Dermis blood vessel endothelial cell (primary cell): ENCODE measurements at places on chromosomes 13 and 19. TPM values are rescaled to one million over a fixed set of nuclear protein-coding genes. Genes with fewer than 3 reads are reported as not detected.

GRCh38 chr13:52980695-52981094, 47.9 kb upstream of the OLFM4 start:
- DNase-seq = no peak

DNA sequence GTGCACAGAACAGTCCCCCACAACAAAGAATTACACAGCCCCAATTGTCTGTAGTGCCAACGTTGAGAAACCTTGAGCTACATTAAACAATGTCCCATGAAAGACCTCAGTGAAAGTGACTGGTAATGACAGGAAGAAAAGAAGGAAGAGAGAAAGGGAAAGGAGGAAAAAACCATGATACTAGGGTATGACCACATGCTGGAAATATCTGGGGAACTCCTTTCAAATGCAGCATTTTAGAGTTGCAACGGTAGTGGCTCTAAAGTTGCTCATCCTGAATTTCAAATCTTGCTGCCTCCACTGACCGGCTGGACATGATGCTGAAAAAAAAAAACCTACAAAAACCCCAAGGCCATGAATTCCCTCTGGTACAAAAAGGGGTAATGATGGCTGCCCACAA, 26.5 kb downstream of the FPR3 start:
- DNase-seq = no peak

DNA sequence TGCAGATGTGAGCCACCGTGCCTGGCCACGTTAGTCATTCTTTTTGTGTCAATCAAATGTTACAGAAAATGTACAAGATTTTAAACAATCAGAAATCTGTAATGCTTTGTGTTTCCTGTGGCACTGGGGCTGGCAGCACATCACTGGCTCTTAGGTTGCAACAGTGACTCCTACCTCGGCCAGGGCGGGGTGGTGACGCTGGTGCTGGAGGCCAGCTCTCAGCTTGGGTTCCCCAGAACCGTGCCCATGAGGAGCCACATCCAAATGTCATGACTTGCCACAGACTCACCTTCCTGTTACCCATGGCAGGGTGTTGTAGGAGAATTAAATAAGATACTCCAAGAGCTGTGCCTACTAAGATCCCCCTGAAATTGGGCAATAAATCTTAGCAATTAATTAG, 161.7 kb downstream of the TEX29 start:
- no peak for DNase-seq

DNA sequence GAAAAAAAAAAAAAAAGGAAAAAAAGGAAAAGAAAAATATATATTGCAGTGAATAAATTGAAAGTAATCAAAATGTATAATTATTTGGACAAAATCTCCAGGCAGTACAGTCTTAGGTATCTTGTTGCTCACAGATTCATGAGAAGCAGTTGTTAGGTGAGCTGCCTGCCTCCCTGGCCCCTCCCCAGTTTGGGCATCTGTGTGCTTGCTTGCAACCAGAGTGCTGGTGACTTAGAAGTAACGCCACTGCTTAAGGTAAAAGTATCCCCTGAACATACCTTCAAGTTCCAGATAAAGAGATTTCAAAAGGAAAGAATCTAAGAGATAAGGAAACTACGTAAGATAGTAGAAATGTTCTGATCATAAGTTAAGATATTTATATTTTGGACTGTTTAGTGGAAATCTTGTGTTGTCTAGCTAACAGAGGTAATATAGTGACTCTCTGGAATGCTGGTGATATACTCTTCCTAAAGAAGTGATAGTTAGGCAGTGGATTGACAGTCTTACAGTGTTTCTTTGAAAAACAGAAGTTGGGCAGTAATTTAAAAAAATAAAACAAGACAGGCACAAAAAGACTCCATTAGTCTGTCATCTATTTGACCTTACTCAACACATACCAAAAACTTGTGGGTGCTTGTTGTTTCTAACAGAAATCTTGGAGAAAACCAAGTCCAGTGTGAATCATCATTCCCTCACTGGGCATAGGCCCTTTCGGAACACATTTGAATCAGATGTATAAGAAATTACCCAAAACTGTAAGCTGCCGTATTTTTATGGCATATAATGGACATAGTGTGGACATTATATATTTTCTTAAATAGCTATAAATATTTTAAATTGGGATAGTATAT, 38.3 kb upstream of the KCTD4 start:
- no peak for DNase-seq

DNA sequence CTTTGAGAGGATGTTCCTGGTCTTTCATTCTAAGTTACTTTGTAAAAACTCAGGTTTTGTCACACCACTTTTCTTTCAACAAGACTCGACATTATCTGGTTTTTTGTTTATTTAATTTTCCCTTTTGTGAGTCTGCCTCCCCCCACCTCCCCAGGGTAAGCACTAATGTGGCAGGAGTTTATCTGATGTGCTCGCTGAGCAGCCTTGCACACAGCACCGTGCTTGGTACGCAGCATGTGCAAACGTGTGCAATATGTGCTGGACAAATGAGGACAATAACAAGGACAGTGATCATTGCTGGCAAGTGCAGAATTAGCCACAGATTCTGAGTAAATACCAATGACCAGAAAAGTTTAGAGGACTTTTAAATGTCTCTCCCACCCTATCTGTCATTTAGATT, 391.4 kb downstream of the IRS2 start:
- DNase-seq = no peak

Gene LILRA1
- not detected in 2 replicates for total RNA-seq

Gene HSPBP1
- 23.5 and 41.4 TPM in 2 replicates for total RNA-seq
